ENCODE measurements at places on chromosomes 3 and 15.

DNA sequence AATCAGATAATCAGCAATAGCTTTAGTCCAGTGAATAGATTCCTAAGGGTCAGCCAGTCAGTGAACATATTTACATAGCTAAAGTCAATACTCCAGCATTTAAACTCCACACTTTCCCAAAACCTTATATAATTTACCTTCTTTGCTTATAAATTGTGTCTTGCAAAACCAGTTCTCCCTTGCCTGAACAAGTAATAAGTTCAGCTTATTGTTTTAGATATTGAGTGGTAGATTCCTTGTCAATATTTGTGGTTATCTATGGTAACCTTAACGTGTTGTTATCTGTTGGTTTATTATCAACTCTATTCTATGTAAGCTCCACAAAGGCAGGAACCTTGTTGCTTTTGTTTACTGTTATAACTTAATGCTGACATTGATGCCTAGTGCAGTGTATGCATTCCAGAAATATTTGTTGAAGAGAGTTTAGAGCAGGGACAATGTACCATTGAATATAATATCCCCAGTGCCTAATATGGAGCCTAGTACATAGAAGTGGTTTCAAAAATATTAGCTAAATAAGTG is 24.0 kb downstream of the PLSCR5 start:
- DNase-seq, result no peak

GRCh38 chr15:75620841-75621391 is 4.6 kb downstream of the SNUPN start:
- no peak for DNase-seq

DNA sequence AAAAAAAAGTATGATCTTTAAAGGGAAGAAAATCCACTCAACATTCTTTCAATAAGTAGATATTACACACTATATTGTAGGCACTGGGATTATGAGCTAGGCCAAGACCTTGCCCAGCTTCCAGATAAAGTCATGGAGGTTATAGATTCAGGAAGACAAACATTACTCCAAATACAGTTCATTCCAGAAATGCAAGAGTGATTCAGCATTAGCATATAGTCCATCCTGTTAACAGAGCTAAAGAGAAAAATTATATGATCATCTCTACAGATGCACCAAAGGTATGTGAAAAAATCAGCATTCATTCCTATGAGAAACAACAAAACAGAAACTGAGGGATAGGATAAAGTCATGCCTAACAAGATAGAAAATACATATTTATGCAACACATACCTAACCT is 42.1 kb upstream of the NSMCE3 start:
- no peak for DNase-seq

GRCh38 chr3:90062631-90063200 is 955.3 kb downstream of the EPHA3 start:
- DNase-seq, result no peak

- DNase-seq, result no peak
These were observed 6.0 kb downstream of the PLIN1 start for GRCh38 chr15:89673165-89673512.
